ENCODE measurements at places on chromosomes 6 and 20. TPM values are rescaled to one million over a fixed set of nuclear protein-coding genes. Genes with fewer than 3 reads are reported as not detected.

OR2J3 gene
- total RNA-seq = not detected

BFSP1 gene
- total RNA-seq = 2.9 TPM

HLA-DRB5 gene
- not detected for total RNA-seq

RBPJL gene
- not detected for total RNA-seq

PPP1R18 gene
- 79.1 TPM for total RNA-seq

NKX2-4 gene
- total RNA-seq = not detected

PLN gene
- total RNA-seq = 2.7 TPM

All from aortic smooth muscle cell (primary cell).